ENCODE measurements at places on chromosomes 4 and X.

DNA sequence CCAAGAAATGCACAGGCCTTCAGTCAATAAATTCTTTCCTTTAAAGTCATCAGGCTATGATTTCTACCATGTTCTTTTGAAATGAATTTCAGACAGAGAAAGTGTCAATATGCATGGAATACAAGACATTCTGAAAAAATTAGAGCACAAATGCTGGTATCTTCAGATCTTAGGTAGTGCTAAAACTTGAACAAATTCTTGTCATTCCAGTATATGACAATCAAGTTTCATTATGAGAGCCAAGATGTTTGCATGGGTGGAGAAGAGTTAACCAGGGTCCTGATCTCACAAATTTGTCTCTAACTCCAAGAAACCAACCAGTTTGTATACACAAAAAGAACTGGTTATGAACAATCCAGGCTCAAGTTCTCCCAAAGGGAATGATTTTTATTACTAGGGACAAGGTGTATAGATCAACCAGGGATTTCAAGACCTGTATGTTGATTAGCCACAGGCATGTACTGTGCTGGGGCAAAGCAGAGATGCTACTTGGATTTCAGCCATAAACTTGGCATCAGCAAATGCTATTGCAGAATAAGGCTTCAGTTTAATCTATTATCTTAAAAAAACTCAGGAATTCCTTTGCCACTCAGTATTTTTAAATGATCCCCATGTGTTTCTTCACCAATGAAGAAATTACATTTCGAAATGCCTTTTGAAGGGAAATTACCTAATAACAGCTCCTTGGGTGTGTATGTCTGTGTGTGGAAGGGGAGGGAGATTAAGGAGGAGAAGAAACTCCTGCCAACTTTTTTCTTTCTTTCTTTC lies 69.7 kb downstream of the FANCB start:
- DNase-seq: no peak

- DNase-seq: no peak
Observed at GRCh38 chr4:54093324-54094240, 6.4 kb upstream of the GSX2 start.

- DNase-seq: no peak
Observed at GRCh38 chr4:174538123-174538875, 16.0 kb upstream of the HPGD start.

DNA sequence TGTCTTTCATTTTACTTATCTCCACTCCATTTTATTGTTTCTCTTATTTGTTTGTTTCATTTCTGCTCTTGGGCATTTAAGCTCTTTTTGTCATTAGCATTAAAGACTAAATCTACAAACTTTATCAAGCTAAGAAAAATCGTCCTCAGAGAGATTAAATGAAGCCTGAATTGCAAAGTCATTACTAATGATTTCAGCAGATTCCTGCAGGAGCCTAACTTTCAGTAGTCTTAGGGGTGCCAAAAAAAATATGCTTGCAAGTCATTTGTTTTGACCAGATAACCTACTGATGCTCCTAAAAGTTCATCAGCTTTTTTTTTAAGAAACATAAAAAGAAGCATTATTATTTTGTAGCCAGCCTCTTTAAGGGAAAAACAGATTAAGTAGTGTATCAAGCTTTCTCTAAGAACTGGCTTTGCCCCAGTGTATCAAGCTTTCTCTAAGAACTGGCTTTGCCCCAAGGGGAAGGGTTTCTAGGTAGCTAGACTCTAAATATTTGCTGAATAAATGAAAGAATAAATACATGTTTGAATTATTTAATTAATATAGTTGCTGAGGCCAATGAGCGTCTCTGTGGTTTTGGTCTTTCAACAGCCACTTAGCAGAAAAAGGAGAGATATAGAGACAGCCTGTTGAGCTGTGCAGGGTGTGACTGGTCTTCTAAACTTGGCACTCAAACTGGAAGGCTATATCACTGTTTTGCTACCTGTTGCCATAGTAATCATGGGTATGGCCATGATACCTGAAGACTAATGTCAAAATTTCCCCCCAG lies 174.2 kb downstream of the BTC start:
- DNase-seq: no peak

DNA sequence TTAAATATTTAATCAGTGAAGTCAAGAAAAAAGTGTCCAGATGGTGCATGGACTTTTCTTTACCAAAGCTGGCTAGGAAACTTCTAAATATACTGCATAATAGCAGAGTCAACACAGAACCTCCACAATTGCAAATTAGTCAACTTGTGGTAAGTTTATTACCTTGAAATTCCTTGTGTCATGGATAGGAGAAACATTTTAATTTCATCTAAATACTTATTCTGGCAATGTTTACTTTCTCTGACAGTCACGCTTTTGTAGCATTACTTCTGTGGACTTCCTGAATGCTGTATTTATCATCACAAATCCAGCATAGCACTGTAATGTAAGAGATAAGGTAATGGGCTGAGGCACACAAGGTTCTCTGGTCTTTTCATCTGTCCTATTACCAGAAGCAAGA lies 2266.1 kb downstream of the PCDH7 start:
- no peak for DNase-seq

DNA sequence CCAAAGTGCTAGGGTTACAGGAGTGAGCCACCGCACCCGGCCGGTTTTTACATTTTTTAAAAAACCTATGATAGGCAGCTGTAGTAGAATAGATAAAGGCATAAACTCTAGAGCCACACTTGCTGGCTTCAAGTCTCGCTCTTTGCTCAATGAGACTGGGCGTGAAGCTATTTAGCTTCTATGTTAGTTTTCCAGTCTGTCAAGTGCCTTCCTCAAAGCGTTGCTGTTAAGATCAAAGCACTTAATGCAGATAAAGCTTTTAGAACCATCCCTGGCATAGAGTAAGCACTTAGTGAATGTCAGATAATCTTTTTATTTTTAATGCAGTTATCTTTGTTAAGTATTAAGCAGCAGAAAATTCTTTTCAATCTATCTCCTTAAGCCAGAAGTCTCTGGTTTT lies 42.0 kb upstream of the BMPR1B start:
- no peak for DNase-seq

- DNase-seq: no peak
Observed at GRCh38 chr4:89334830-89335229, 27.2 kb upstream of the GPRIN3 start.

DNA sequence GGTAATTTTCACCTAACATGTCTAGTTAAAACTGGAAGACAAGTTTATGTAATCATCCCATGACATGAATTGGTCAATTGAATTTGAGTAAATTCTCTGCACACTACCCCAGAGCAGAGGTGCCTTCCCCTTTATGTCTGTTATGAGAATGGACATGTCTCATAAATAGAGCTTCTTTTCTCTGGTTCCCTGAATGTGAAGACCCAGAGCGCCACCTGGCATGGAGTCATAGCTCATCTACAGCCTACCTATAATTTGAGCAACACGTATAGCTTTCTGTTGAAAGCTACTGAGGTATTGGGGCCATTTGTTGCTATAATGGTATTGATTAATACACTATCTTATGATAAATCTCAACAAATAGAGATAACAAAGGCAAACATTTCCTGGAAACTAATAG lies 626.5 kb upstream of the GALNTL6 start:
- DNase-seq: no peak

DNA sequence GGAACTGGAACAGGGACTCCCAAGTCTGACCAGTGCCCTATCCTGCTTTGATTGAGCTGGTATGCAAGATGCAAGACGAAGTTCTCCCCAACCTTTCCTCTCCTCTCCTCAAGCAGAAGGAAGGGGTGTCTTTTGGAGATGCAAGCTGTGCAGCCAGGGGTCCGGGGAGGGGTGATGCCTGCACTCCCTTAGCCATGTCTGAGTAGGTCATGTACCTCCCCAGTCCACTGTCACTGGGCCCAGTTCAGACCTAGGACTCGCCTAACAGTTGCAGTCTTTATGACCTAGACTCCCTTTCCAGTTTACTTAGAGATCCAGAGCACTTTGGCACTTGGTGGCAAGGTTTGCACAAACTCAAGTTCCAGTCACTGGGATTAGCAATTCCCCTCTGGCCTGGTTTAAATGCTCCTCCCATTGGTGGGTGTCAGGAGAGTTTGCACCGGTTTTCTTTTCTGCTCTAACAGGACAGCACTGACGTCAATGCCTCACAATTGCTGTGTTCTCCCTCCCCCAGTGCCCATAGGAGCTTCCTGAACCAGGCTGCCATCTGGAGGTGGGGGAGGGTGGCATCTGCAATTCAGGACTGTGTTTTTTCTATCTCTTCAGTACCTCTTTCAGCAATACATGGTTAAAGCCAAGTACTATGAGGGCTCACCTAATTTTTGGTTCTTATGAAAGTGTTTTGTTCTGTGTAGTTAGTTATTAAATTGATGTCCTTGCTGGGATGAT lies 782.2 kb downstream of the ARAP2 start:
- peak; percentile 2 for DNase-seq

GRCh38 chrX:148913971-148914370 lies 413.6 kb downstream of the AFF2 start:
- no peak for DNase-seq

GRCh38 chr4:164215113-164215741 lies 538.7 kb upstream of the SMIM31 start:
- no peak for DNase-seq

All from substantia nigra (tissue), 51 donors.